GM23248 (cell line): ENCODE measurements at places on chromosomes 11 and 22. TPM values are rescaled to one million over a fixed set of nuclear protein-coding genes. Genes with fewer than 3 reads are reported as not detected.

GRCh38 chr22:19105867-19106802, 16.1 kb downstream of the DGCR2 start:
- DNase-seq, result no peak
- H3K4me1 ChIP-seq, result peaks cover 6% of the 10 kb centered on the region; the same call in 1 of the 2 replicates
- no peaks in the 10 kb centered on the region for H3K36me3 ChIP-seq
- H3K27me3 ChIP-seq, result no peaks in the 10 kb centered on the region
- H3K4me3 ChIP-seq, result no peak overlapping the region

The OR4D9 gene
- not detected in 2 replicates for total RNA-seq

GRCh38 chr22:22746061-22746962, 101.9 kb downstream of the GGTLC2 start:
- no peak overlapping the region for H3K4me3 ChIP-seq
- no peak for DNase-seq
- H3K27me3 ChIP-seq, result peaks cover 37% of the 10 kb centered on the region
- H3K36me3 ChIP-seq, result no peaks in the 10 kb centered on the region
- H3K27ac ChIP-seq, result no peak overlapping the region

GRCh38 chr11:83502041-83502440, 215.9 kb upstream of the CCDC90B start:
- H3K27me3 ChIP-seq, result no peaks in the 10 kb centered on the region
- H3K36me3 ChIP-seq, result no peaks in the 10 kb centered on the region
- H3K4me3 ChIP-seq, result no peak overlapping the region
- H3K4me1 ChIP-seq, result no peaks in the 10 kb centered on the region

The KDELR3 gene
- 191 and 197 TPM in 2 replicates for total RNA-seq

DNA sequence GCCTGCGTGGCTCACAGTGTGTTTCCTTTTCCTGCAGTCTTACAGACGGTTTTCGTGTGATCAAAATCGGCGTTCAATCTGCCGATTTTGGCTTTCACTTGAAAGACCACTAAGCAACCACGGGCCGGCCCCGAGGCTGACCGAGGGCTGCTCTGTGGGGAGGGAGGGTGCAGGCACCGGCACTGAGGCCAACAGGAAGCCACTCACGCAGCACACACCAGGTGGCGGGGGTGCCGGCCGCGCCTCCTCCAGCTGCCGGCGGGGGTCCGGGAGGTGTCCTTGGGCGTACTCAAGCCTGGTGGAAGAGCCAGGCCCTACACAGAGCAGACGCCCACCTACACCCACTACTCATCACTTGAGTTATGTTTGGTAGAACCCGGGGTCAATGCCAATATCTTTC, 14.3 kb downstream of the TOLLIP start:
- DNase-seq, result no peak
- no peak overlapping the region for H3K4me3 ChIP-seq
- no peaks in the 10 kb centered on the region for H3K27me3 ChIP-seq
- no peaks in the 10 kb centered on the region for H3K36me3 ChIP-seq
- no peak overlapping the region for H3K27ac ChIP-seq

The MORC2 gene
- 16.1 and 16.8 TPM in 2 replicates for total RNA-seq

DNA sequence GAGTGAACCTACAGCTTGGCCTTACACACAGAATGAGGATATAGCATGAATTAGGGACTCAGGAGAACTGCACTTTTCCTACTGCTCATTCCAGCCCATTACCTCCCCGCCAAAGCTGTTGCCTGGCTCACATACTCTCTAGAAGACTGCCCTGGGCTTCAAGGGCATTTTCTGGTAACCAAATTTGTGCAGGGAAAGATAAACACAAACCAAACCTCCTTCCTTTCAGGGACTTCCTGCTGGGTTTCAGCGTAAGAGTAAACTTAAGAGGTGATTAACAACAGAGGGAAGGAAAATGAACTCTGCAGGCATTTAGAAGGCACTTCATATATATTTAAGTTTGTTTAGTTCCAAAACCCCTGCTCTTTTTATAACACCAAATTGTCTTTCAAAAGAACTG, 194.9 kb downstream of the SWAP70 start:
- H3K27ac ChIP-seq, result peak overlapping the region; percentile 72
- no peaks in the 10 kb centered on the region for H3K27me3 ChIP-seq
- peak; percentile 14 for DNase-seq
- H3K4me3 ChIP-seq, result no peak overlapping the region

- H3K27ac ChIP-seq, result no peak within 1 kb of the TSS
- DNase-seq, result no peak
- peaks cover 53% of the 10 kb centered on the region for H3K27me3 ChIP-seq
- no peaks in the 10 kb centered on the region for H3K36me3 ChIP-seq
- H3K4me1 ChIP-seq, result 0 out of 2 replicates have a peak, but pooled peaks cover 5% of the 10 kb centered on the region
- no peak within 1 kb of the TSS for H3K4me3 ChIP-seq
Measured at GRCh38 chr11:75096456-75097172, at the start of gene OR2AT4. Gene OR2AT4, minus strand, starts transcription at chr11:75096876.

- H3K27ac ChIP-seq, result no peak overlapping the region
- H3K36me3 ChIP-seq, result no peaks in the 10 kb centered on the region
- no peak for DNase-seq
- H3K27me3 ChIP-seq, result no peaks in the 10 kb centered on the region
Measured at GRCh38 chr11:75763846-75764245, 4.7 kb upstream of the DGAT2 start.

The SLC22A6 gene
- not detected in 2 replicates for total RNA-seq

- H3K4me3 ChIP-seq, result no peak overlapping the region
- H3K27me3 ChIP-seq, result 0 out of 2 replicates have a peak, but pooled peaks cover 5% of the 10 kb centered on the region
- H3K4me1 ChIP-seq, result peaks cover 3% of the 10 kb centered on the region; the same call in 1 of the 2 replicates
- no peak overlapping the region for H3K27ac ChIP-seq
Measured at GRCh38 chr22:33073989-33074418, 15.8 kb upstream of the SYN3 start.

DNA sequence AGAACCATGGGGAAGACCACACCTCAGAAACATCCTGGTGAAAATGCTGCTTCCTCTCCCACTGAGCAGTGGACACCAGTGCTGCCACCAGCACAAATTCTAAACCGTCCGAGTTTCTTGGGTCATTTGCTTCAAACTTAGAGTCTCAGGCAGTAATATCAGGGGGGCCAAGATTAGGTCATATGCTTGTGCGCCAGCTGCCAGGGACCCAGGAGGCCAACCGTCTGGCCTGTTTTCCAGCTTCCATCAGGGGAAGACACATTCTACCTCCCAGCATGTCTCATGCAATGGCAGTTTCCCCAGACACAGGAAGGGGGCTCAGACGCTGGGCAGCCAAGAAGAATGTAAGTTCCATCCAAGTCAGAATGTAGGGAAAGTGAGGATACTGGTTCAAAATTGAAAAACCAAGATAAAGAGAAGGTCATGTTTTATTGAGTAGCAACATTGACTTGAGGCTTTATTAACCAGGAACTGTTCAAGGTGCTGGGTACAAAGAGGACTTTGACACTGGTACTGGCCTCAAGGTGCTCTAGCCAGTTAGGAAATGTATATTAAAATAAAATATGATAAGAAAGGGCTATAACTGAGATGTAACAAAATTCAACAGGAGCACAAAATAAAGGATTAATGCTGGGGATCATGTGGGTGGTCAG, 59.7 kb upstream of the EED start:
- H3K27ac ChIP-seq, result no peak overlapping the region
- H3K27me3 ChIP-seq, result no peaks in the 10 kb centered on the region
- no peak for DNase-seq
- no peaks in the 10 kb centered on the region for H3K36me3 ChIP-seq
- H3K4me3 ChIP-seq, result no peak overlapping the region

GRCh38 chr11:86175191-86175590, 69.4 kb upstream of the EED start:
- H3K36me3 ChIP-seq, result no peaks in the 10 kb centered on the region
- peaks cover 58% of the 10 kb centered on the region for H3K4me1 ChIP-seq
- H3K27me3 ChIP-seq, result no peaks in the 10 kb centered on the region
- no peak overlapping the region for H3K4me3 ChIP-seq
- DNase-seq, result no peak

DNA sequence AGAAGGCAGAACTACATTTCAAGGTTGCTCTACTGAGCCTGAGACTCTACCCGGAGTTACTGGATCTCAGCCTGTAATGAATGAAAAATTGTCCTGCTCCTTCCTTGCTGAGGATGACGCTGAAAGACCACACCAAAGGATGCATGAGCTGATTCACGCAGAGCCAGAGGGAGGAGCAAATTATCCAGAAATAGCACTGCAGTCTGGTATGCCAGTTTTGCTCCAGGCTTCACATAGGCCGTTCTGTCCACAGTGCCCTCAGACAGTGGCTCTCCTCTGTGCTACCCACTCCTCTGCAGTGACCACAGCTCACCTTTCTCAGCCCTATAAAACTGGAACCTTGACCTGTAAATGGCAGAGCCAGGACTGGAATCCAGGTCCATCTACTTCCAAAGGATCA, 79.3 kb upstream of the GALNT18 start:
- DNase-seq, result peak; percentile 85
- H3K27me3 ChIP-seq, result 0 out of 2 replicates have a peak, but pooled peaks cover 3% of the 10 kb centered on the region
- H3K4me3 ChIP-seq, result no peak overlapping the region
- H3K4me1 ChIP-seq, result peaks cover 8% of the 10 kb centered on the region
- no peak overlapping the region for H3K27ac ChIP-seq

DNA sequence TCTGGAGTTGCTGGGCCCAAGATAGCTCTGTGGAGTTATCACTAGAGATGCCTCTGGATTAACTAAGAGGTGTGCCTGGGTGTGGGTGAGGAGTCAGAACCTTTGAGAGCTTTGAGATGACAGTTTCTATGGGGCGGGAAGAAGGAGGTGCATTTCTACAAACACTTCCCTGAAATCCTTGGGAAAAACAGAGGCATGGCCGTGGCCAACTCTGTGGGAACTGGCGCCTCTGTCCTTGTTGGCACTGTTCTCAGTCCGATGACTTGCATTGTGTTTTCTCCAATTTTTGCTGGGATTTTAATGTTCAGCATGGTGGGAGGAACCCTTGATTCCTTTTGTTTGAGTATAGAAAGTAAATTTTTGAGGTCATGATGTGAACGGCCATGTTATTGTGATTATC, 115.8 kb upstream of the PARVA start:
- no peak overlapping the region for H3K4me3 ChIP-seq
- DNase-seq, result no peak
- no peaks in the 10 kb centered on the region for H3K27me3 ChIP-seq

DNA sequence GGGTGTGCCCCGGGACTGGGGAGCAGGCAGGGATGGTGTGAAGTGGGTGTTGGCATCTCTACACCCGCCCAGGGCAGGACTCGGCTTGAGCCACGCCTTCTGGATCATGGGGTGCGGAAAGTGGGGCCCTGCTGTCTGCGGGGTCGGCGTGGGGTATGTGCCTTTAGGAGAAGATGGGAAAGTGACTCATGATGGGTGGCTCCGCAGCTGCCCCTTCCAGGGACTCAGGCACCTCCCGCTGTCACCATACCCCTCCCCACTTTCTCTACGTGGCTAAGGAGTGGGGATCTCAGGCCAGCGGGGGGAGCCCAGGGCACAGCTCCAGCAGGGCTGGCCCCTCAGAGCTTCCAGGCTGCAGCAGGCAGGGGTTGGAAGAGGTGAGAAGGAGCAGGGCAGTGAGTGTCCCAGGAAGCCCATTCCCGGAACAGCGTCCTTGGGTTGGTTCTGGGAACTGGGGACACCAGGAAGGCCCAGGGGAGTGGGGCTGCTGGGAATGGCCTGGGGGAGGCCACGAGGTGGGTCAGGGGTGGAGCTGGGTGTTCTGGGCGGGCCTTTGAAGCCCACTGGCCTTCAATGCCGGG, 102.9 kb upstream of the FGF3 start:
- no peak for DNase-seq
- no peaks in the 10 kb centered on the region for H3K36me3 ChIP-seq
- H3K4me3 ChIP-seq, result no peak overlapping the region
- H3K27ac ChIP-seq, result no peak overlapping the region
- no peaks in the 10 kb centered on the region for H3K4me1 ChIP-seq

DNA sequence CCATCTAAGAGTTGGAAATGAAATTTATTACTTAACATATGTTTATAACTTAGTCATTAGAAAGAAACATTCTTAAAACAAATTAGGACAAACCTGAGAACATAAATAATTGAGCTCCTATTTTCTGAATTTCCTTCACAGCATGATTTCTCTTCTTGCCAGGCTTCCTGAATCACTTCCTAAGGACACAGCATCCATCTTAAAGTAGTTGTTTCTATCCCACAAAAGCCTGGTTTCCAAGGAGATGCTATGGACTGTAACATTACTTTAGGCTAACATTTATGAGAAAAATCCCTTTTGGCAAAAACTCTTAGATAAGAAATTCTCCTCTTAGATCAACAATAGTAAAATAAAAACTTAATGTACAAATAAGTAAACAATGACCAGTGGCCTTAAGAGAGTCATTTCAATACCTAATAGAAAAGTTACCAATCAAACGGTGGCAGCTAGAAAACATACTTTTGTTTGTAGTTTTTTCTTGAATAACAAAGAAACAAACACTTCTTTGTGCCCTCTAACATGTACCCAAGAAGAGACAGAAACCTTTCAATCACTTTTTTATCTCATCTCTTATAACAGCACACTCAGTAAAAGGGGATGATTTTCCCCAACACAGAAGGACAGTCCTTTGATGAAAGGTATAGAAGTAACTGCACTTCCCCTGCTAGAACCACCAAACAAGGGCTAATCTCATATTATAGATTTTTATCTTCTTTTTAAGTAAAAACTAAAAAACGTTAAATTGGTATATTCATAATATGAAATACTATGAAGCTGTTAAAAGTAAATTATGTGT, 74.5 kb downstream of the TTC28 start:
- no peak overlapping the region for H3K27ac ChIP-seq
- peak; percentile 28 for DNase-seq
- no peak overlapping the region for H3K4me3 ChIP-seq
- no peaks in the 10 kb centered on the region for H3K27me3 ChIP-seq
- no peaks in the 10 kb centered on the region for H3K4me1 ChIP-seq
- no peaks in the 10 kb centered on the region for H3K36me3 ChIP-seq

GRCh38 chr11:68128682-68129327, 7.6 kb upstream of the CHKA start:
- H3K27ac ChIP-seq, result no peak overlapping the region
- H3K27me3 ChIP-seq, result no peaks in the 10 kb centered on the region
- H3K4me3 ChIP-seq, result peak overlapping the region; percentile 59

The HTR3A gene
- total RNA-seq, result not detected in 2 replicates

The NXPE4 gene
- total RNA-seq, result not detected in 2 replicates
